Fibroblast of lung (primary cell): ENCODE measurements at places on chromosomes 7 and 10.

GRCh38 chr10:101797403-101798059 lies 14.3 kb upstream of the NPM3 start:
- no peak for DNase-seq

- no peak for DNase-seq
Observed at GRCh38 chr7:4288791-4289394, 393.2 kb upstream of the FOXK1 start.

GRCh38 chr7:45863715-45864114 lies 9.2 kb downstream of the CCDC201 start:
- DNase-seq, result no peak

DNA sequence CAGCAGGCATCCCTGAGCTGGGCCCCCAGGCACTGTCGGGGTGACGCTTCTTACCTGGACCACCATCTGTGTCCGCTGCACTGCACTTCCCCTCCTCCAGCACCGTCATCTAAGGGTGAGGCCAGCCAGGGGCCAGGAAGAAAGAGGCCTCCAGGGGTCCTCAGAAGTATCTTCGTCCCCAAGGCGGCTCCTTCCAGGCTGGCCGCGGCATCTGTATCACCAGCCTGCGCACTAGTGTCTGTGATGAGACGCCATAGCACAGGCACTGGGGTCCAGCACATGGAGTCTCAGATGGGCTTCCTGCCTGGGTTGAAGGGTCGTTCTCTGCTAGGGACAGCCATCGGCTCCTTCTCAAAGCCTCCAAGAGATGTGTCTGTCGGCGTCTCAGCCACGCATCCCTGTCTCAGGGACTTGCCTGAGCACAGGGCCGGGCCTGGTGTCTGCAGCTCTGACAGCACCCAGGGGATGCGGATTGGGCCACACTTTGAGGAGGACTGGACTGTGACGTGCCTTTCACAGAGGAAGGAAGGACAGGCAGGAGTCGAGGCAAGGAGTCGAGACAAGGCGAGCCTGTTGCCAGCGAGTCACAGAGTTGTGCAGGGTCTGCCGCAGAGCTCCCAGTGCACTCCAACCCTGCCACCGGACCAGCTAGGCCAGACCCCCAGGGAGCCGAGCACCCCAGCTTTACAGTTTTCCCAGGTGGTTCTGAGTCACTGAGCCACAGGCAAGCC lies 101.5 kb upstream of the DIP2C start:
- no peak for DNase-seq

- DNase-seq, result peak; percentile 14
Observed at GRCh38 chr7:95886501-95887090, 114.2 kb downstream of the DYNC1I1 start.
